Forelimb muscle (tissue), 1 donor: ENCODE measurements at places on chromosomes 16 and 17. TPM values are rescaled to one million over a fixed set of nuclear protein-coding genes. Genes with fewer than 3 reads are reported as not detected.

GRCh38 chr17:30271102-30271501 is 20.6 kb downstream of the BLMH start:
- DNase-seq = no peak

GRCh38 chr16:77763994-77764393 is 24.4 kb upstream of the VAT1L start:
- DNase-seq = no peak

- no peak for DNase-seq
These were observed 210.0 kb downstream of the TMEM114 start for GRCh38 chr16:8380311-8380710.

C1QTNF8 gene
- not detected for polyA plus RNA-seq

NAGS gene
- polyA plus RNA-seq = 0.48 TPM
